Karpas-422 (cell line): ENCODE measurements at places on chromosomes 7 and 10. TPM values are rescaled to one million over a fixed set of nuclear protein-coding genes. Genes with fewer than 3 reads are reported as not detected.

Gene PAPOLB
- not detected in 2 replicates for total RNA-seq

Gene ZSWIM8
- 33.0 and 49.5 TPM in 2 replicates for total RNA-seq

GRCh38 chr10:104119996-104120395, 2.0 kb upstream of the SFR1 start:
- DNase-seq: peak; percentile 47

- peak; percentile 76 for DNase-seq
Observed at GRCh38 chr7:17991866-17992648, 35.6 kb downstream of the PRPS1L1 start.

DNA sequence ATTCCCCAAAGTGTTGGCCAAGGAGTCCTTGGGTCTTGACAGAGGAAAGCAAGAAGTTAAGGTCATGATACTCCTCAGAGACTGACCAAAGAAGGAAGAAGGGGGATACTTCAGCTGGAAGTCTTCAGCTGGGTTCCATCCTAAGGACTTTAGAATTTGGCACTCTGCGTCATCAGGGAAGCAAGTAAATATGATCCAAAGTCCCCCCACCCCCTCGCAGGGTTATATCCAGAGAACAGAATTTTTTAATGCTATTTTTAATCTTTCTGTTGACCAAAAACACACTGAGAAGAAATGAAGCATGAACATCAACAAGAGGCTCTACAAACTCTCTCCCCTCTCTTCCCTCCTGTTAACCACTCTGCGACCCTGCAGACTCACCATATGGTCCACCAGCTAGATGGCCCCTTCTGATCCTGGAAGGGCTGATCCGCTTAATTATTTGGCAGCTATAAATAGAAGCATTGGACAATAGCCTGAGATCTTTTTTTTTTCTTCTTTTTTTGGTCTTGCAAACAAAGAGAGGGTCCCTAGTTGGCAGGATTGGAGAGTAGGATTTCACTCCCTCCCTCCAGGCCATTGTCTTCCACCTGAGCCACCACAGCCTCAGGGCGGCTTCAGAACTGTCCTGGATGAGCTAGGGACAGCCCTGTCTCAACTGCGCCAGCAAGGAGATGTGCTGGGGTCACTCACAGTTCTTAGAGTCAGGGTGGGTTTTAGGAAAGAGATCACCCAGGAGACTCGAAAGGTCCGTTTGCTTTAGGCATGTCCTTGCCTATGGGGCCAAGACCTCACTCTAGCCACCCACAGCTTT, 196.0 kb downstream of the KCNMA1 start:
- no peak for DNase-seq

DNA sequence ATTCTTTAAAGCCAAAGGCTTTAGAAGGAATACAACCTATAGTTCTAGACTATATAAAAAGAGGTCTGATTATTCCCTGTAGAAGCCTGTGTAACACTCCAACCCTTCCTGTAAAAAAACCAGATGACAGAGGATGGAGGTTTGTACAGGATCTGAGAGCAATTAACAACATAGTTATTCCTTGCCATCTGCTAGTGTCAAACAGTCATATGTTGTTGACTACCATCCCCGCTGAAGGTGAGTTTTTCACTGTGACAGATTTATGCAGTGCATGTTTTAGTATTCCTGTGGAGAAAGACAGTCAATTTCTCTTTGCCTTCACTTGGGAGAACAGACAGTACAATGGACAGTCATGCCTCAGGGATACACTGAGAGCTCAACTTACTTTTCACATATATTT, 19.0 kb upstream of the SLC26A4 start:
- DNase-seq: no peak
